ENCODE measurements at places on chromosomes 6 and 20.
A peak's percentile ranks its signal among the peaks of the same experiment; 100 is the strongest.

DNA sequence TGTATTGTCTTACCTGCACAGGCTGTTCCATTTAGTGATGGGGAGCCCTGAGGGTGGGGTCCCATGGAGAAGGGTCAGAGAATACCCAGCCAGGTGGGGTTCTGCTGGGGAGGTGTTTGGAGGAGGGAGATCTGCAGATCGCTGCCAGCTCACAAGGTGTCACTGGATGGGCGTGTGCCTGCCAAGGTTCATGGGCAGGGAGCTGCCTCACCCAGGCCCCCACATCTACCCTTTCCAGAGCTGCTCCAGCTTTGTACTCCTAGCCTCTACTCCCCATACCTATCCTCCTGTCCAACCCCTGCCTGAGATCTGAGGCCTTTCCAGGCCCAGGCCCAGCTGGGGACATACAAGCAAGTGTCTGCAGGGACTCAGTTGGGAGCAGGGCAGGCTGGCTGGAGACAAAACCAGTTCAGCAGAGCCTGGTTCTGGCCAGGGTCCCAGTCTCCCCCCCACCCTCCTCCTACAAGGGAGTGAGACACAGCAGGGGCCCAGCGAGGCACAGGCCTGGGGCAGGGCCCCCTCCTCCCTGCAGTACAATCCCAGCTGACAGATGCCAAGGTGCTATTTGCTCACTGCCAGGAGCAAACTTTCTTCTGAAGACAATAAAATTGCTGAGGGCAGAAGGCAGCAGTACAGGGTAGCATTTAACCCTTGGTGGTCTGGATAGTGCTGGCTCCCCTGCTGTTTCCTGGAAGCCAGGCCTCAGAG is 19.7 kb downstream of the SPDEF start:
- DNase-seq: peak; percentile 28

DNA sequence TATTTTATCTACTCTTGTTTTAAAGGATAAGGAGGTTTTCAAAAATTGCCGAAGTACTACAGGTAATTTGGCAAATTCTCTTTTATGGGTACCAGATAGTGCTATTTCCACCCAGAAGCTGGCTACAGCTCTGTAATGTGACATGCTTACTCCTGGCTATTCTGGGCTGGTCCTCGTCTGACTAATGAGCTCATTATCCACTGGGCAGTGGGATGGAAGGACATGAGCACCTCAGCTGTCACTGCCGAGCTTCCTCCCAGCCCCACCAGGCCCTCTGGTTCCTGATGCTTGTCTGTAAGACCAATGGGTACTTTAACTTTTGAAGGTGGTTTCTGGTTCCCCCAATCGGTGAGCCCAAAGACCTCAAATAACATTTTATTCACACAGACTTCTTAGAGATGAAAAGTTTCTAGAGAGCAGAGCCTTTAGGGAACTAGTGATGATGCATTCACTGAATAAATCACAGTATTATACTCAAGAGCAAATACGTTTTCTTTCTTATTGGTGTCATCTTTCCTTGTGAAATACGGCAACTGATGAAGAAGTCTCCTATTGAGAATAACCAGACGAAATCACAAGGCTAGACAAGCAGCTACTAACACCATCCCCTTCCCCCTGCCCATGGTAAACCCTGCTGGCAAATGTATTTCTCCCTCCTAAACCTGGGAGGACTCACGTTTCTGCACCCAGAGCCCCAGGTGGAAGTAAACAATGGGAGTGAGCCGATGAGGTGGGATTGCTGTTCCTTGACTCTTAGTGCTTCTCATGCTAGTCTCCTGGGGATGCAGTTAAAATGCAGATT is 80.8 kb downstream of the SLC22A3 start:
- DNase-seq: no peak

GRCh38 chr6:41546475-41546865 is 289 bp downstream of the FOXP4 start:
- no peak for DNase-seq

DNA sequence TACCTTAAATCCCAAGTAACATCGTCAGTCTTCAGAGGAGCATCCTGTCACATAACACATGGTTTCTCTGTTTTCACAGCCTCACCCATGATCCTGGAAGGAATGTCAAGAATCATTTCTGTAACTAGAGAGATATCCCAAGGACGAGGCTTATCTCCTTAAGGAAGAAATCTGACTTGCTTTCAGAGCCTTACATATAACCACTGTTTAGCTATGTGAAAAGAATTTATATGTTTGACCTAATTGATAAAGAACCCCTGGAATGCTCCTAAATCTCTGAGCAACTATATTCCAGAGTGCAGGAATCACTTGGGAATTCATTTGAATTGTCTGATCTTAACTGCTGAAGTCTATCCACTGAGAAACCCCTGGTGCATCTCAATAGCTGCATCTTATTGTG is 243.1 kb downstream of the ALDH8A1 start:
- no peak for DNase-seq

Measured in mucosa of gallbladder (tissue), 1 donor.